ENCODE measurements at places on chromosomes 3 and 15.

DNA sequence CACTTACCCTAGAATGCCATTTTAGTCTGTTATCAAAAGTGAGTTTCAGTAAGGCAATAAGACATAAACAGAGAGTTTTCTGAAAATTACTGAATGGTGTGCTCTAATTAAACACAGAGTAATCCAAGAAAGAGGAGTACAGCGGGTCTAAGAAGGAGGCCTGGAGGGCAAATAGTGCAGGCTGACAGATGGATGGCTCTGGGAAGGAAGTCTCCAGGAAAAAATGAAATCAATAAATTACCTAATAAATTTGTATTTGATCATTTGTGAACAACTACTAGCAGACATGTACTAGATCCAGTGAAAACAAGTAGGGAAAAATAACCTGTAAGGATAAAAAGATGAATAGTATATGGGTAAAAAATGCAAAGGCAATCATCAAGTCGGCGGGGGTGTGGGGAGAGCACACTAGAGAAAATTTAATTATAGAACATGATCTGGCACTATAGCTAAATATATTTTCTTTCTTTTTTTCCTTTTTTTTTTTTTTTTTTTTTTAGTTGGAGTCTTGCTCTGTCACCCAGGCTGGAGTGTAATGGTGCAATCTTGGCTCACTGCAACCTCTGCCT lies 22.6 kb upstream of the GPD1L start:
- no peak for DNase-seq

GRCh38 chr15:35308802-35309201 lies 223.7 kb upstream of the NANOGP8 start:
- DNase-seq: no peak

GRCh38 chr3:46399557-46399956 lies 7.3 kb downstream of the CCR5AS start:
- DNase-seq: no peak

GRCh38 chr3:123552095-123552714 lies 32.6 kb downstream of the HACD2 start:
- DNase-seq: no peak

DNA sequence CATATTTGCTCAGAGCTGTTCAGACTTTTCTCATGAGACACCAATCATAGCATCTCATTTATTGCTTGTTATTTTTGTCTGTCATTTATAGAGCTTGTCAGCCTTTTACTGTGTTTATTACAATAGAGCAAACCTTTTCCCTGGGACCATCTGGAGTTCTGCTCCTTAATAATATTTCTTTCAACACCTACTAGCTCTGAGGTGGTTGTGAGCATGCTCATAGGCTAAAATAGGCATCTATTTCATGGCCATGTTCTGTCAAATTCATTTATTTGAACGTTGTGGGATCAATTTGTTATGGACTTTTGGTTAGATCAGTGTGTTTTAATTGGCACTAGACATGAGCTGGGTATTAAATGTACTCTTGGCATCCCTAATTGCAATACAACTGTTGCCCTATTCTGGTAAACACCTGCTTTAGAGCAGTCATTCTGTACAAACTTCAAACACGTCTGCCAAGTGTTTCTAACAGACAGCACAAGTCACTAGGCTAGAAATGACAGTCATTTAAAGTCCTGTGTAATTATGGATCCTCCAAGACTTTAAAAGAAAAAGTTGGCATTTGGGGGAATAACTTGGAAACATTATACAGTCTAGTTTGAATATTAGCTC lies 766.3 kb downstream of the ZNF385D start:
- DNase-seq: no peak

DNA sequence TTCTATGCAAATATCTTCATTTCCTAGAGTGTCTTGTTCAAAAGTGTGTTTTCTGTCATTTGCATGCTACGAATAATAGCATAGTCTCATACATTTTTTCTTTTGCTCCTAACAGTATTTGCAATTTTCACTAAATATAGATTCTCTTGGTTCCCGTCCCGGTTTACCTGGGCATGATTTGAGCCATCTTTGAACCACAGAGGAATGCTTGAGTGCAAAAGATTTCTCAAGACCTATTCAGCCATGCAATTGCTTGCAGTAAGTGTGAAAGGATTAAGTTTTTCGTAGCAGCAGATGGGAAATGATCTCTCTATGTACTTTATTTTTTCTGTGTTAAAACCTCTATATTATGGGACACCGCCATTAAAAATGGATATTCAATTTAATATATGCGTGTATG lies 733.0 kb downstream of the ZPLD1 start:
- DNase-seq: no peak

GRCh38 chr15:96123028-96123400 lies 207.5 kb upstream of the NR2F2 start:
- no peak for DNase-seq

- DNase-seq: no peak
Measured at GRCh38 chr3:144502402-144502801, 530.8 kb downstream of the DIPK2A start.

DNA sequence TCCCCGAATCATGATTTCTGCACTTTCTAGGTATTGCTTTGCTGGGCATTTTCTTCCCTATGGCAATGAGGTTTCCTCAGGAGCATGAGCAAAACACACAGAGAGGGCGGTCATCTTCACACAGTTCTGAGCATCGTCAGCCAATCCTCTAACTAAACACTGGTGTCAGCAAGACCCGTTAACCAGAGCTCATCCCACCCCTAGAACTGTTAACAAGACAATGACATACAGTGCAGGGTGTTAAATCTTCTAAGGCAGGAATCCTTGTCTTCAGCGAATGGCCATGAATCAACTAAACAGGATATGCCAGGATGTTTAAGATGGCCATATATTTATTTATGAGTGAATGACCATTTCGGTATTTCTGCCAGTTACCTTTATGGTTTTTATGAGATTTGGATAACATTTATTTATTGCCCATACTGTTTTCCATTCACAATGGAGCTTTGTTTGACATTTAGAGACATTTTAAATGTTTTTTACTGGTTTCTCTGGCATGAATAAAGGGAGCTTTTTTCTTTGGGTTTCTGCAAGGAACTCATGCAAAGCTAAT lies 411.5 kb upstream of the PROK2 start:
- no peak for DNase-seq

- peak; percentile 73 for DNase-seq
Measured at GRCh38 chr3:84958495-84959469, at the start of gene CADM2. Gene CADM2, plus strand, starts transcription at chr3:84958989.

DNA sequence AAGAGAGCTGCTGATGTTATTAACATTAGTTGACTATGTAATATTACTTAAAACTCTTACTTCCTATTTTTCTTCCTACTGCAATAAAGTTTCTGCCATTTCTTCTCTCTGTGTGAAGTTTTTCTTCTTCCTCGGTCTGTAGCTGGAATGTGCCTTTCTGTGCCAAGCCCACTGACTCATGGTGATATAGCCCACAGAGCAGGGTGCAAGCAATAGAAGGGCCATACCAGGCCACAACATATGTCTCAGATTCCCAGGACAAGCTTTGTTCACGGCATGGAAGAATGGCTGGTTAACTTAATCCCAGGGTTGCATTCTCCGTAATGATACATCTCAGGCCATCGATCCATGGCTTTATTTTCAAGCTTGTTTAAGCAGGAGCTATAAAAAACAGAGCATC lies 815.3 kb downstream of the TUSC7 start:
- DNase-seq: no peak

GRCh38 chr3:27985369-27986035 lies 255.9 kb upstream of the CMC1 start:
- no peak for DNase-seq

- no peak for DNase-seq
Measured at GRCh38 chr15:32030795-32031194, 480 bp downstream of the CHRNA7 start.

DNA sequence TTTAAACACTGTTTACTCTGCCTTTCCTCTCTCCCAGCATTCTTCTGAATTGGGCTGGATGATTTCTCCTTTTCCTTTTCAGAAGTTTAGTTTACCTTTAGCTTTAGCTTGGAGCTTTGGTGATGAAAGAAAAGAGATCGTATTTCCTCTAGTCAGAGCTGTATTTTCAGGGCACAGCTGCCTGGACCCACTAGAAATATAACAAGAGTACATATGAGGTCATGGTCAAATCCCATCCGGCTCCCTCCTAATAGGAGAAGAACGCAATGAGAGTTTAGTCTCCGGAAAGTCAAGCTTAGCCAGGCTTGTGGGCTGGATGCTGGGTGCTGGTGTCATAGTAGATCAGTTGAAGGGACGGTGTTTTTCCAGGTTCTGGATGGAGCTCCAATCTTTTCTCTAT lies 177.1 kb upstream of the PFN2 start:
- DNase-seq: no peak

GRCh38 chr15:74044267-74045110 lies 37.9 kb downstream of the GOLGA6A start:
- no peak for DNase-seq
